ENCODE measurements at places on chromosomes 12 and 14.
A peak's percentile ranks its signal among the peaks of the same experiment; 100 is the strongest.

- no peak for DNase-seq
Measured at GRCh38 chr12:20832911-20833310, 22.4 kb downstream of the SLCO1B3 start.

DNA sequence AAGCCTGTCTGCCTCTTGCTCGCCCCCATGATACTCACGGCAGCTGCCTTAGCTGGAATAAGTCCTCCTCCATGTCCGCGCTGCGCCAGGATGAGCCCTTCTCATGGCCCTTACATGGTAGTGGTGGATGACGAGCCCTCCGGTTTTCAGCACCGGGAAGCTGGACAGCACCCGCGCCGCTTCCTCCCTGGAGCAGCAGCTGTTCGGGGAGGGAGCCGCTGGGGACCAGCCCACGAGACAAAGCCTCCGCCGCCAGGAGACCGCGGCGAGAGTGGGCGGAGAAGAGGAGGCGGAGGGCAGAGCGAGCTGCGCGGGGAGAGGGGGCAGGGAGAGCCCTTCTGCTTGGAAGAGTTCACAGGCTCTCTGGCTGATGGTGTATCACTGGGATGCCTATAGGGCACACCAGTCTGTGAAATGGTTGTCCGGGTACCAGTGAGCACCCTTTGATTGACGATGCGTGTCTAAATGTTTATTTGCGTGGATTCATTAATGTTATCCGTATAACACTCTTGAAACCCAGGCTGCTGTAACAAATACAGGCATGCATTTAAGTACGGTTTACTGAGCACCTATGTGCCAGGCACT lies at the start of gene SVOP:
SVOP (minus strand) TSS at position 273 of the 585 bp plus-strand sequence; CDS start at position 73, 200 bp downstream.
- DNase-seq: peak; percentile 80

DNA sequence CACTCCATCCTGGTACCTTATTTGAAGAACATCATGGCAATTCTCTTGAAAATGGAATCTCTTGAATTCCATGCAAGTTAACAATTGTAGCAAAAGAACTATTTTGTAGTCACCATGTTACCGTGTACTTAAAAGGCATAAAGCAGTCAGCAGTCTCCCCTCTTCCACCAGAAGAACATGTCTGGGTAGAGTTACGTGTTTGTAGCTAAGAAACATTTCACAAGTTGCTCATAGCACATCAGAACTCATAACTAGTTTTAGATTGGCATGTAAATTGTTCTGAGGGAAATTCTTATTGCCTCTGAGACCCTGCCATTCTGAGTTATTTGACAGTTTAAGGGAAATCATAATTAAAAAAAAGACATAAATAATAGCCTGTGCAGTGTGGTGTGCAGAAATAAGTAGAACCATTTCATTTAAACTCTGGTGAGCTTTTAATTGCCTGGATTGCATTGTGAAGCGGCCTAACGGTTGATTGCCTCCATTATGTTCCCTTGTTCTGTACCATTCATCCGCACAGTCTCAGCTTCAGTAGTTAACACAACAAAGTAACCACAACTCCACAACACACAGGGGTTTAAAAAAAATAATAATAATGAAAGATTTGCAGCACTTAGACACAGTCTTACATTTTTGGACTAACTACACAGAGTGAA lies 2.6 kb downstream of the LMO3 start:
- no peak for DNase-seq

DNA sequence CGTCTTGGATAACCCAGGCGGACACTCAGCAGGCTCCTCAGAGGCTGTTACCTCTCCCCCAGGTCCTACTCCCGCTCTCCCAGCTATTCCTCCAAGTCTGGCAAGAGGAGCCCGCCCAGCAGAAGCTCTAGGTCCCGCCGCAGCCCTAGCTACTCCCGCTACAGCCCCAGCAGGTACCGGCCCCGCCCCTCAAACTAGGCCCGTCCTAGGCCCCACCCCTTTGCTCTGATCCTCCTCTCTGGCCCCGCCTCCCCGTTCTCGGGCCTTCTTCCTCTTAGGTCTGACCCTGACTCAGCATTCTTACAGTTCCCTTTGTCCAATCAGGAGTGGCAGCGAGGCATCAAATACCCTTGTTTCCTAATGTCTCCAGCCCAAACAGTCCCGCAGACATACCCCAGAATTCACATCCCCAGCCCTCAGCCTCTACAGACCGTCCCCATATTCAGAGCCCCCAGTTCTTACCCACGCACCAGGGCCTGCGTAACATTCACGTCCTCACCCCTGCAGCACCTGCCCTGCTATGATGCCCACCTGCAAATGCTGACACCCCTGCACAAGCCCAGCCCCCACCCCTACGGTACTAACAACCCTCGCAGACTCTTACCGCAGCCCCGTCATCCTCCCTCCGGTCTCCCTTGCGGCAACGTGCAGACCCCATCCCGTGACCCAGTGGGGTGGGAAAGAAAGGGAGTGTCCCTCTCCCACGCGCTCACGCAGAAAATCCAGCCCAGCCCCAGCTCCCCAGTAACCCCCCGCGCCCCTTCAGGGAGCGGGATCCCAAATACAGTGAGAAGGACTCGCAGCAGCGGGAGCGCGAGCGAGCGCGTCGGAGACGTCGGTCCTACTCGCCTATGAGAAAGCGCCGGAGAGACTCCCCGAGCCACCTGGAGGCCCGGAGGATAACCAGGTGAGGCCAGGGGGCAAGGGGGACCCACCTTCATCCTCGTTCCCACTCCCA lies 25.0 kb upstream of the HSPB8 start:
- DNase-seq: peak; percentile 91

- DNase-seq: no peak
Measured at GRCh38 chr14:90900476-90901083, 84.3 kb upstream of the TTC7B start.

DNA sequence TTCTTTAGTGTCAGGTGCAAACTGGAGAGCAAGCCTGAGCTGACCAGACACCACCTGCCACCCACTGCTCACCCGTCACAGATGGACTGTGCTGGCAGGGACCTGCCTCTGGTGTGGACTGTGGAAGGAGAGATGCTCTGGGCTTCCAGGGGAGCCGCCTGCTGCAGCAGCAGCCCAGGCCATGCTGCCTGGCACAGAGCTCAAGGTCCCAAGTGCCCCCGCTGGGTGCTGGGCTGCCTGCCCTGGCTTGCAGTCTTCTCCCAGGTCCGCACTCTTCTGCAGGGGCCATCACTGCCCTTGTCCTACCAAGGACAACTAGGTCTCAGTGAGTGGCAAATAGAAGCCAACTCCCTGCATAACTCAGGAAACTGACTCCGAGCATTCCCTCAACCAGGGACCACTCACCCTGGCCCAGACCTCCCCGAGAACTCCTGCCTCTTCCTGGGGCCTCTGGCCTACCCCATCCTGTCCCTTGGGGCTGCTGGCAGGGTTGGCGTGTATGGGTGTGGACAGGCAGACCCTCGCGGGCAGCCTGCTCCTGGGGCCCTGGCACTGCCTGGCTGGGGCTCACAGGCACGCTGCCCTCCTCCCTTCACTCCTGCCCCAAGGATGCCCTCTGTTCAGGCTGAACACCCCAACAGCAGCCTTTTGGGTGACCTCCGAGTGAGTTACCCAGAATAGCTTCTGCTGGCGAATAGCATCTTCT lies 9.3 kb downstream of the AMN start:
- DNase-seq: no peak

DNA sequence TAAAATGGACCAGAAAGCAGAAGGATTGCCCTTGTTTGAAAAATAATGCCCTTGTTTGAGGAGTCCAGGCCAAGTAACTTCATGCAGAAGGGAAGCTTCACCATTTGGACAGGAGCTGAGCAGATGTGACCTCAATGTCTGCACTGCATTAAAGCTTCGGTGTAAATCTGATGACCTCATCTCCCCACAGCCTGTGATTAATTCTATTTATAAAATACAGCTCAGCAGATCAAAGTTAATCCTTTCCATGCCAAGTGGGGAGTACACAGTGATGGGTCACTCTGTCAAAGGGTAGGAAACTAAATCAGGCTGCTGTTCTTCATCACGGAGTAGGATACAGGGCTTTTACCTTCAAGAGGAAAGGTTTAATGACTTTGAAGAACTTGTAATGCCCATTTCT lies 533.7 kb downstream of the RPS29 start:
- DNase-seq: no peak

DNA sequence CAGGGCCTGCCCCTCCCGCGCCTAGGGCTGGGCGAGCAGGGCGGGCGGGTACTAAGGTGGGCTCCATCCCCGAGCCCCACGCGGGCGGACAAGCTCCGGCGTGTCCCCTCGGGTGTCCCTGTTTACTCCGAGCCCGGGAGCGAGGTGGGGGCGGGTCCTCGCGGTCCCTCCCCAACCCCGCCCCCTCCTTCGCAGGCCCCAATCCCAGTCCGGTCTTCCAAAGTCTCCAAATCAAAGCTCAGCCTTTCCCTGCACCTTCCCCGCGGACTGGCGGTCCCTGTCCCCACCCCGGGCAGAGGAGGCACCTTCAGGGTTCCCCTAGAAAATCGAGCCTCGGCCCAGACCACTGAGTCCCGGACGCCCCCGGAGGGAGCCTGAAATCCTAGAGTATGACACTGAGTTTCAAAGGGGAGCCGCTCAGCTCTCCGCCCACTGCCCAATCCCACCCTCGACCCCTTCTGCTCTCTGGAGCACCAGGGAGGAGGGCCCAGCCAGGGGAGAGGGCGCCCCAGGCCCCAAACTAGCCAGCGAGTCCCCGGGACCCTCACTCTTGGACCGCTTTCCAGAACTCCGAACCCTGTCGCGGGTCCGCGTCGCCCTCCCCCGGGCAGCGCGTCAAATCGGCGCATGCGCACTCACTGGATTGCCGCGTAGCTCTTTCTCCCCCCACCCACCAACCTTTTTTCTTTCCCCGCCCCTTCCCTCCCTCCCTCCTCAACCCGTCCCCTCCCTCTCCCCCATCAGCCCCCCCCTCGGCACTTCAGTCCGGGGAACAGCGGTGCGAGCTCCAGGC lies at the start of gene LRP1:
LRP1 (plus strand) TSS at position 758 of the 793 bp plus-strand sequence. CDS start 482 bp downstream, outside the sequence.
- peak; percentile 72 for DNase-seq

GRCh38 chr14:31414190-31414833 lies 6.0 kb downstream of the HEATR5A start:
- DNase-seq: no peak

DNA sequence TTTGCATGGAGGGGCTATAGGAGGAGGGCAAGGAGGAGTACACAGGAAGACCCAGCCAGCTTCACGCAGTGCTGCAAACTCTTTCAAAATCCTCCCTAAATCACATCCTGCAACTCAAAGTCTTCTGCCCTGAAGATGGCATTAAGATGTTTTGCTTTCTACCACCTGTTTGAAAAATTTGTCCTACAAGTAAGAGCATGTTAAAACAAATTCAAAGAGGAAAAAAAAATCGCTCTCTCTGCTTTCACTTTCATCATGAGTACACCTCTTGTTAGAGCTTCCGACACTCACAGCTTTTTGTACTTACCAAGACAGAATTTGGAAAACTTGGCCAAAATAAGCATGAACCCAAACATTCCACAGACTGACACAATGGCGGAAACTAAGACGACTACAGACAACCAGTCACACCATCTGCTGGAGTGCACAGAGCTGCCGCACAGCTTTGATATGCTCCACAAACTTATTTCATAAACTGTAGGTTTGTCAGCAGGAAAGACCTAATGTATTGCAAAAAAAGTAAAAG lies 21.3 kb downstream of the GCH1 start:
- no peak for DNase-seq

GRCh38 chr14:105168979-105169507 lies 467 bp upstream of the JAG2 start:
- DNase-seq: no peak

GRCh38 chr12:116282371-116283286 lies 5.1 kb upstream of the MED13L start:
- no peak for DNase-seq

DNA sequence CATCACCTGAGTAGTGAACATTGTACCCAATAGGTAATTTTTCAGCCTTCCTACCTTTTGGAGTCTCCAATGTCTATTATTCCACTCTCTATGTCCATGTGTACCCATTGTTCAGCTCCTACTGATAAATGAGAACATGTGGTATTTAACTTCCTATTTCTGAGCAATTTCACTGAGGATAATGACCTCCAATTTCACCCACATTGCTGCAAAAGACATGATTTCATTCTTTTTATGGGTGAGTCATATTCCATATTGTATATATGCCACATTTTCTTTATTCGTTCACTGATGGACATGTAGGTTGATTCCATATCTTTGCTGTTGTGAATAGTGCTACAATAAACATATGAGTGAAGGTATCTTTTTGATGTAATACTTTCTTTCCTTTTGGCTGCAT lies 16.4 kb upstream of the BTG1 start:
- no peak for DNase-seq

GRCh38 chr12:51635346-51635745 lies 44.3 kb downstream of the SCN8A start:
- no peak for DNase-seq

GRCh38 chr12:130301559-130301958 lies 36.1 kb upstream of the PIWIL1 start:
- DNase-seq: no peak

- DNase-seq: no peak
Measured at GRCh38 chr14:23568021-23568599, 519 bp upstream of the AP1G2 start.

DNA sequence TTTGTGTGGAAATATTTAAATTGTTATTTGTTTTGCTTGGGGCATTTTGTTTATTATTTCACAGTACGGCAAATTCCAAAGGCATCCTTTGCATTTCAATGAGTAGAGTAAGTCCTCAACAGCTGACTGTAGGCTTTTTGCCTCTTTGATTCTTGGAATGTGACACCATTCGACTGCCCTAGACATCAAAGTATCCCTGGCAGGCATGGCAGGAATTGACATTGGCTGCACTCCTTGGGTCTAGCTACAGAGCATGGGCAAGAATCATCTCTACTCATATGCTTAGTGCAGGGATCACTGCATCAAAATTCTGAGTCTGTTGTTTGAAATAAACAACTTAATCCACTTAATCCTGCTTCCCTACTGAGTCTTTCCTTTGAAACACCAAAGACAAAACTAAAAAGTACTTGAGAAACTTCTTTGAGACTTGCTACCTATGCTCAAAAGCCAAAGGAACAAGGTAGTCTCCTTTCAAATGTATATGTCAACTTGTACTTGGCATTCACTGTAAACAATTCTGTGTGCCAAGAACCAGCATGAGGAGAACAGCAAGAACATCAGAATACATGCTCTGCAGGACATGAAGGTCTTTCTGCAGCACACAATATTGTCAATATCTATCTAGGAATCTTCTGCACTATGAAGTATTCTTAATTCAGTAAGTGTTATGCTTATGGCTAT lies 1569.0 kb upstream of the FLRT2 start:
- DNase-seq: no peak

DNA sequence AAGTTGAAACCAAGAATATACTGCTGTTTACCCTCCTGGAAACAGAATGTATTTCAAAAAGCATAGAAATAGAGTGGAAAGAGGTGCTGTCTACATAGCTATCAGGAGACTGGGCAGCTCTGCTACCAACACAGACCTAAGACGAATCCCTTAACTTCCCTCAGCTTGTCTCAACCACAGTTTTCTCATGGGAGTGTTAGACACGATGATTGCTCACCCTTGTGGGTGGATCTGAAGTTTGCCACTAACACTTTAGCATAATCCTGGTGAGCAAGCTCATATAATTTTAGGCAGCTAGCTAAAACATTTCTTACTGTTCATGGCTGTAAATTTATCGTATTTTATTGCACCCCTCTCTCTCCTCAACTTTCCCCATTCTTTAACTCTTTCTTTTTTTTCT lies 38.5 kb downstream of the C12orf75 start:
- no peak for DNase-seq

- DNase-seq: no peak
Measured at GRCh38 chr14:100297320-100298300, 8.6 kb downstream of the SLC25A29 start.
